ENCODE measurements at places on chromosomes 7 and 10. TPM values are rescaled to one million over a fixed set of nuclear protein-coding genes. Genes with fewer than 3 reads are reported as not detected.

- no peak for DNase-seq
Observed at GRCh38 chr10:361203-362081, 226.2 kb downstream of the ZMYND11 start.

Gene OR2A42
- polyA plus RNA-seq = not detected

Gene ENKUR
- polyA plus RNA-seq = 0.03 TPM

DNA sequence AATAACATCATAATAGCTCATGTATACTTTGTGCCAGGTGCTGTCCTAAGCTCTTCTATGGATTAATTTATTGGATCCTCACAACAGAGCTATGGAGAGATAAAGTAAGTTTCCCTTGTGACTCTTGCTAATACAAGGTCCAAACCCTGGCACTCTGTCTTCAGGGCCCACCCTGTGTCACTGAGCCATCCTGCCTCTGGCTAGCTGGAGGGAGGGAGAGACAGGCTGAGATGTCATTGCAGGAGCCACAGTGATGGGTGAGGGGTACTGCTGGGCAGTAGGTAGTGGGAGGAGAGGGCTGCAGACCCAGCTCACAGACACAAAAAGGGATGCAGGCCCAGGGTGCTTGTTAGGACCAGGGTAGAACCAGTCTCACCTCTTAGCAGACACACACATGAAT is 16.9 kb downstream of the GCK start:
- no peak for DNase-seq

Gene VPS26A
- polyA plus RNA-seq = 64.3 TPM

- DNase-seq = no peak
Observed at GRCh38 chr10:123202506-123202905, 48.3 kb downstream of the BUB3 start.

DNA sequence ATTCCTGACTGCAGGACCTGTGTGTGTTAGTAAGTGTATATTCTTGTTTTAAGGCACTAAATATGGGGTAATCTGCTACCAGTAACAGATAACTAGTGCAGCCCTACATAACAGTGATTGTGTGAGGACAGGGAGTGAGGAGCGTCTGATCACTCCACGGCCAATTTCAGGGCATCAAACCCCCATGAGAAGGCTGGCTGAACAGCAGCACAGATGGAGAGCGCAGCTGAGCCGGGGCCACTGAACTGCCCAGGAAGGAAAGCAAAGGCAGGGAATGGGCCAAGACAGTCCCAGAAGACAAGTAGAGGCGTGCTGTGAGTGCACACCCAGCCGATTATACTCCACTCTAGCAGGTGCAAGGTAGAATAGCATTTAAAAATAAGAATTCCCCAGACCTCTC is 157.1 kb upstream of the CHST15 start:
- DNase-seq = no peak

Gene CRHR2
- polyA plus RNA-seq = not detected
